ENCODE measurements at places on chromosomes 2 and 18.

DNA sequence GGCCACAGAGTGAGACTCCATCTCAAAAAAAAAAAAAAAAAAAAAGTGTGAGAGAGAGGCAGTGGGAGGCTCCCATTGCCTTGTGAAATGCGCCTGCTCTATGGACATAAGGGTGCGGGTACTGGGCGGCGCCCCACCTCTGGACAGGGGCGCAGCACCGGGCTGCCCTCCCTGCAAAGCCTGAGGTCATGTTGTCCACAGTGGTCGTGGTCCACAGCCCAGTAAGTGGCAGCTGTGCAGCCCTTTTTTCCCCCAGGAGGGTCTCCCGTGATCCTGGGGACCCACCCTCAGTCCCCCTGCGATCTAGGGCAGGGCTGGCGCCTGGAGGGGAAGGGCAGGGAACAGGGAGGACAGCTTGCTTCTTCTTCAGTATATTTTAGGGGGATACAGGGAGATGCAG, 37.8 kb downstream of the LPIN1 start:
- DNase-seq = no peak

- DNase-seq = no peak
Measured at GRCh38 chr18:841647-842370, 29.8 kb upstream of the YES1 start.

- DNase-seq = no peak
Measured at GRCh38 chr2:237222601-237223041, 136.9 kb downstream of the COPS8 start.

GRCh38 chr2:1598800-1599199, 145.5 kb downstream of the PXDN start:
- no peak for DNase-seq

GRCh38 chr2:140269000-140269399, 1488.8 kb upstream of the NXPH2 start:
- DNase-seq = no peak

DNA sequence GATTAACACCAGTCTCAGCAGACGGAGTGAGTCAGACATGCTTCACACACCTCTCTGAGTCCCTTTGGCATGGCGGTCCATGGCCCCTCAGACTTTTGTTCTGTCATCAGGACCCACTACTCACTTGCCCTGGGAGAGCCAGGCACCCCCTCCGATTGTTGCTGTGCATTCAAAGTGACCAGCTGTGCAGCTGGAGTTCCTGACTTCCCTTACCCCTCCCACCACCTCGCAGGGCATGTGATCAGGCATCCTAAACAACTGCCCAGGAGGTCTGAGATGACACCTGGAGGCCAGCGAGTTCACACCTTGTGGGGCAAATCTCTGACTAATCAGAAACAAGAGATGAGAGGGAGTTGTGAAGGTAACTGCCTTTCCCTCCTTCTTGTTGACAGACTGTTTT, 35.3 kb upstream of the HDAC4 start:
- no peak for DNase-seq

- no peak for DNase-seq
Measured at GRCh38 chr2:69742322-69742952, 503 bp downstream of the ANXA4 start.

- DNase-seq = no peak
Measured at GRCh38 chr2:40097691-40098385, 318.8 kb upstream of the THUMPD2 start.

All from CD4-positive, alpha-beta T cell treated with Interleukin-15 for 1 hour (primary cell).